Fibroblast of skin of right quadriceps (primary cell): ENCODE measurements at places on chromosomes 4 and X.

DNA sequence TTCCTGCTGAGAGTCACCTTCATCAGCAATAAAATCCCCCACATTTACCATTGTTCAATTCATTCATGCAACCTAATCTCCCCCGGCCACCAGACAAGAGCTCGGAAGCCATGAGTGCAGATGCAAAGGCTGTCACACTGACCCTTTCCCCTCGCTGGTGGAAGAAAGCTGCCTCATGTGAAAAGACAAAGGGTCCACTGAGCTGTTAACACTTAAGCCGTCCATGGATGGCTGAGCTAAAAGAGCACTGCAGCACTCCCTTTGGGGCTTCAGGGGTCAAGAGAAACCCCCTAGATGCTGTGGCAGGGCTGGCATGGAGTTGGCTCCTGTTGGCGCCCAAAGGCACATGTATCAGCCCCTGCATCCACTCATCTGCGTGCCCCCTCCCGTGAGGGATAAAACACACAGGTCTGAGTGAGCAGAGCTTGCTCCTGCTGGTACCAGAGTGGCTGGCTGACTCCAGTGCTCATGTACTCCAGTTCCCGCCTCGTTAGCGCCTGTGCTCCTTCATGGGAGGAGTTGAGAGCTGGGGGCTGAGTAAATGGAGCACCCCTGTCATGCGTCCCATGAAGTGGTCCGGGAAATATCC is 216.5 kb downstream of the PDHA2 start:
- no peak for DNase-seq

DNA sequence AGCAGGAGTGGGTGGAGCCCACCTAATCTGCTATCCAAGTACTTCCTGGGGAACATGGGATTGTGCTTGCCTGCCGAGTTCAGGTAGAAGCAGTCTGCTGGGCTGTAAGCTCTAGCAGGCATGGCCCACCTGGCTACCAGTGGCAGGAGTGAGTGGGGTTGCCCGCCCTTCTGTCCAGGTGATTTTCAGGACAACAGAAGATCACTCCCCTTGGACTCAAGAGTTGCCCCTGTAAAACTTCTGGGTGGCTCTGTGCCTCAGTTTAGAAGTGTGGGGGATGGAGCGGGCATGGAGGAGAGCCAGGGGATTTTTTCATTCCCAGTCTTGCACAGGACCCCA is 43.5 kb downstream of the NDST3 start:
- no peak for DNase-seq

GRCh38 chr4:26746802-26747213 is 113.8 kb upstream of the STIM2 start:
- no peak for DNase-seq

GRCh38 chr4:25969374-25970155 is 55.5 kb downstream of the SMIM20 start:
- DNase-seq, result no peak

- DNase-seq, result peak; percentile 7
Observed at GRCh38 chr4:86556791-86557415, 37.2 kb upstream of the PTPN13 start.

GRCh38 chrX:11097933-11098332 is 13.2 kb upstream of the HCCS start:
- DNase-seq, result no peak

- no peak for DNase-seq
Observed at GRCh38 chr4:168797738-168798375, 212.2 kb downstream of the CBR4 start.

DNA sequence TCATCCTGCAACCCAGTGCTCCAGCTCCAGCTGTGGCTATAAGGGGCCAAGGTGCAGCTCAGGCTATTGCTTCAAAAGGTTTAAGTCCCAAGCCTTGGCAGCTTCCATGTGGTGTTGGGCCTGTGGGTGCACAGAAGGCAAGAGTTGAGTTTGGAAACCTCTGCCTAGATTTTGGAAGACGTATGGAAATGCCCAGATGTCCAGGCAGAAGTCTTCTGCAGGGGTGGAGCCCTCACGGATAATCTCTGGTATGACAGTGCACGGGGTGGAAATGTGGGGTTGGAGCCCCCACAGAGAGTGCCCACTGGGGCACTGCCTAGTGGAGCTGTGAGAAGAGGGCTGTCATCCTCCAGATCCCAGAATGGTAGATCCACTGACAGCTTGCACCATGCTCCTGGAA is 44.5 kb downstream of the CYTL1 start:
- DNase-seq, result no peak

GRCh38 chr4:112361181-112361791 is 64.1 kb downstream of the ALPK1 start:
- DNase-seq, result peak; percentile 5

- DNase-seq, result no peak
Observed at GRCh38 chrX:41457613-41458192, 10.6 kb downstream of the NYX start.

- peak; percentile 3 for DNase-seq
Observed at GRCh38 chrX:107102980-107103379, 15.6 kb downstream of the RBM41 start.

DNA sequence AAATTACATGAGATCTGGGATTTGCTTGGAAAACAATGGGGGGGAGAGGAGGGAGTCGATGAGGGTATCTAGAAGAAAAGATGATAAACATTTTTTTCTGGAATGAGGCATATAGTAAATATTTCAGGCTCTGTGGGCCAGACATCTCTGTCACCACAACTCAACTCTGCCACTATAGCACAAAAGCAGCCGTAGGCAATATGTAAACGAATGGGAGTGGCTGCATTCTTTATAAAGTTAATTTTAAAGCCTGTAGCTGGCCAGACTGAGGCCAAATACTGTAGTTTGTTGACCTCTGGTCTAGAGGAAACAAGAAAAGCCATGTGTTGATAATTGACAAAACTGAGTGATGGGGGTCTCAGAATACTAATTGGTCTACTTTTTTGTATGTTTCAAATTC is 14.1 kb upstream of the TCEANC start:
- DNase-seq, result no peak

DNA sequence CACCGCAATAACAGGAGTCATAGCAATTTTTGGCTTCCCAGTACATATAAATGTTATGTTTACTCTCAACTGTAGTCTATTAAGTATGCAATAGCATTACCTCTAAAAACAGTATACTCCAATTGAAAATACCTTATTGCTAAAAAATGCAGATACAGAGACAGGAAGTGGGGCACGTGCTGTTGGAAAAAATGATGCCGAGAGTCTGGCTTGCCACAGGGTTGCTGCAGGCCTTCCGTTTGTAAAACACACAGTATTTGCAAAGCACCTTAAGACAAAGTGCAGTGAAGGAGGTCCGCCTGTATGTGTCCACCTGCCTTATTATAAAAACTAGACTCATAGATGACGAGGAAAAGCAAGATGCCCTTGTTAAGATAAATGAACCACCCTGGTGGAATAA is 23.5 kb downstream of the CD99 start:
- no peak for DNase-seq

GRCh38 chrX:20500949-20501348 is 234.2 kb upstream of the RPS6KA3 start:
- no peak for DNase-seq

GRCh38 chr4:114606245-114606644 is 7.6 kb downstream of the UGT8 start:
- DNase-seq, result no peak

GRCh38 chrX:75748431-75748830 is 36.6 kb downstream of the MAGEE2 start:
- DNase-seq, result no peak

- DNase-seq, result no peak
Observed at GRCh38 chr4:99832321-99832720, 15.7 kb downstream of the DAPP1 start.

DNA sequence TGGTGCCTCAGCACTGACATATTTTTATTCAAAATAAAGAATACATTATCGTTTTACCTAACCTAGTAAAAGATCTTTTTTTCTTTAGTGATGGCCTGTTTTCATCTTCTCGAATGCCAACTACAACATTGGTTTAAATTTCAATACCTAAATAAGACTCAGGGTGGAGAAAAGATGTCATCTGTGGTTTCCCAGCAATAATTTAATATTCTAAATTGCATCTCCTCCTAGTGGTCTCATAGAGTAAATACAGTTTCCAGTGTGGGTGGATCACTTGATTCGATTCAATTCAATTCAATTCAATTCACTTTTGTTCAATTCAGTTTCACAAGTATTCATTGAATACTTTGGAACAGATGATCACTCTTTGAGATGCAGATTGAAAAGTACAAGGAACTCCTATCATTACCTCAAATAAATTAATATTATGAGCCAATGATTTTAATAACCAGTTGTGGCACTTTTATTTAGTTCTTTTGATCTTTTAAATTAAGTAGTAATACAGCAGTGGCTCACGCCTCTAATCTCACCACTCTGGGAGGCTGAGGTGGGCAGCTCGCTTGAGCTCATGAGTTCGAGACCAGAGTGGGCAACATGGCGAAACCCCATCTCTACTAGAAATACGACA is 427.2 kb downstream of the FAT4 start:
- peak; percentile 40 for DNase-seq

DNA sequence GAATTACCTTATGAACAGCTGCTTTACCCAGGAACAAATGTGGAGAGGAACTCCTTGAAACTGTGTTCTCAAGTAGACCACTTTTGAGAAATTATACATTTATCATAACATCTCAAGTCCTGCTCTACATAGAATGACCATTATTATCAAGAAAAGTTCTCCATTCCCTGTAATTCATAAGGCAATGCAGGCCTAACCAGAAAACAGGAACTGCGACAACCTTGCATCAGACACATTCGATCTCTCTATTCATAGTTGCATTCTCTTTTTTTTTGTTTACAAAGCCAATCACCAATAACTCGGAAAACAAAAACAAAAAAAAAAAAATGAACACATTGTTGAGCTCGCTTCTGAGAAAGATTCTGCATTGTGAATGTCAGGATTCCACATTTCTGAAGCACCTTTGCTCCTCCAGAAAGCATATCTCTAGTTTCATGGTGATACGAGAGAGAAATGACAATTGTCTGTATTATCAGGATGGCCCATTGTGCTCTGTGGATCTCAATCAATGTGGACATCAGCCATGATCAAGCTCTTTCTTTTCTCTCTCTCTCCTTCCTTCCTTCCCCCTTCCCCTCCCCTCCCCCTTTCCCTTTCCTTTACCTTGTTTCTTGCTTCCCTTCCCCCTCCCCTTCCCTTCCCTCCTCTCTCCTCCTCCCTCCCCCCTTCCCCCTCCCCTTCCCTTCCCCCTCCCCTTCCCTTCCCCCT is 32.4 kb upstream of the CD99 start:
- no peak for DNase-seq

GRCh38 chr4:40843696-40844095 is 93.9 kb downstream of the NSUN7 start:
- DNase-seq, result no peak

DNA sequence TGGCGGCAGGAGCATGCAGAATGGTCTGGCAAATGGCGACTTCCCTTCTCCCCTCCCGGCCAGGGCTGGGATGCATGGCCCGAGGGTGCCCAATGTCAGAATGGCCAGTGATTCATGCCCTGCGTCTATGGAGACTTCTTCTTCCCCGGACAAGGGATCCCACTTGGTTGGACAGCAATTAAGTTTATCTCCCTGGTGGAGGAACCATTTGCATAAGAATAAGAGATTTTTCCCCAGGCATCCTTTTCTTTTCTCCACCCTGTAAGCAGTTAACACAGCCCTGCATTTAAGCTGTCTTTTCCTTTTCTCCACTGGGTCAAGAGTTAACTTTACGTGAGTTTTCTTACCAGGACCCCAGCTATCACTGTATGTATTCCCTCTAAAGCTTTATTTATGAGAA is 856.6 kb downstream of the GLUD2 start:
- no peak for DNase-seq

GRCh38 chr4:107931775-107932321 is 499 bp downstream of the CYP2U1 start:
- DNase-seq, result no peak

- DNase-seq, result peak; percentile 7
Observed at GRCh38 chr4:3766036-3766784, at the start of gene ADRA2C. TSS of gene ADRA2C (plus strand) at chr4:3766385. CDS start at chr4:3766607, 222 bp downstream.

GRCh38 chr4:39631700-39632079 is 7.0 kb downstream of the SMIM14 start:
- no peak for DNase-seq

DNA sequence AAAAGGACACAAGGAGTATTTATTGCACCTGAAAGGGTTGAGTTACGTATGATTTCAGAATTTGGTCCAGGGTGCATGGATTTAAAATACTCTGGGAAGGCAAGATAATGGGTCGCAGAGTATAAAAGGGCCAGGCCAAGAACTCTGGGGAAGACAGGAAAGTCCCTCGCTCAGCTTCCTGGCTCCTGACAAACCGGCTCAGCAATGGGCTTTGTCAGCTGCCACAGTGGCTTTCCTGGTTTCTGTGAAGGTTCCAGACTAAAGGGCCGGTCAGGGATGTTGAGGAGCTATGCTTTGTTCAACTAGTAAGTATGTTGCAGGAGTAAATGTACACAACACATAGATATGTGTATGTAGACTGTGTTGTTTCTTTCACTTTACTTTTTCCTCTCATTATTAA is 154.4 kb upstream of the ETNPPL start:
- no peak for DNase-seq

GRCh38 chrX:9682456-9682855 is 83.2 kb downstream of the GPR143 start:
- peak; percentile 2 for DNase-seq

- DNase-seq, result no peak
Observed at GRCh38 chrX:120429776-120430540, 39.1 kb downstream of the LAMP2 start.

DNA sequence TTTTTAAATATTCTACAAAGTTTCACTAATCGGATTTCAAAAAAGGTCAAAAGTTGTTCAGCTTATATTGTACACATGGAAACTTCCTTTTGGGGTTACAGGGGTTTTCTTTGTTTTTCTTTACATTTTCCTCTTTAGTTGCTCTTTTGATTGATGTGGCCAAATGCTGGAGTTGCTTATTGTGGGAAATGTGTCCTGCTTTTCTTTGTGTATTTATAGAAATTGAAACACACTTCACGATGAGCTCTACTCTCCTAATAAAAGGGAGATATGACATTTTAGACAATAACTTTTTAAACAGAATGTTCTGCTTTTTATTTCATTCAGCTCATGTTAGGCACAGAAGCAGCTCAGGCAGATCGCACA is 50.7 kb upstream of the SPRY1 start:
- no peak for DNase-seq

DNA sequence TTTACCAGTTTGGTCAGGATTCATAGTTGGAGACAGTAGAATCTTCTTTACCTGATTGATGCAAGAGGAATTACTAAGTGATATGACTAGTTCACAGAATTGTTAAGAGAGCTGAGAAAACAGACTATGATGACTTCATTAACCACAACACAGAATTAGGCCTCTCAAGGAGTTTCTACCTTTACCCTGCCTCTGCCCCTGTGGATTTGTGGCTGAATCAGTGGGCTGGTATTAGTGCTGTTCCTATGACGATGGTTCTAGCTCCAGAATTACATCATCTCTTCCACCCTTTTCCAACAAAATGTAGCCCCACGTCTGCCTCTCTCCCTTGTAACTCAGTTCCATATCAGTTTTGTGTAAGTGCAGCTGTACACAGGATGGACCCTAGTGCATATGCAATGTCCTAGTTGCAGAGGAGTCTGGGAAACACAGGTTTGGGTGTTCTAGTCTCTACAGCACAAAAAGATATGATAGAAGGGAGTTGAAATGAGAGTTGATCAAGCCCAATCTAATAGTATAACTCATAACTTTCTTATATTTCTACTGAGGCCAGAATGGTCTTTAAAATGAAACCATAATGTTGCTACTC is 99.3 kb downstream of the ANXA5 start:
- DNase-seq, result peak; percentile 52
